Bronchial smooth muscle cell (primary cell): ENCODE measurements at places on chromosomes 7 and 10. TPM values are rescaled to one million over a fixed set of nuclear protein-coding genes. Genes with fewer than 3 reads are reported as not detected.

The PRSS2 gene
- total RNA-seq: not detected in 2 replicates

The OPALIN gene
- not detected in 2 replicates for total RNA-seq

The HELLS gene
- total RNA-seq: 4.6 and 7.7 TPM in 2 replicates

The CHRM2 gene
- 0.32 and 3.0 TPM in 2 replicates for total RNA-seq

The ZNF37A gene
- total RNA-seq: 9.0 and 16.1 TPM in 2 replicates

The SLC26A5 gene
- under 0.01 TPM in 1 of 2 replicates, not detected in the other for total RNA-seq

The TUBAL3 gene
- not detected in 2 replicates for total RNA-seq

The CD36 gene
- 1.0 and 3.5 TPM in 2 replicates for total RNA-seq
